ENCODE measurements at places on chromosomes 4 and X.

GRCh38 chr4:56450342-56450741 is 14.3 kb downstream of the PAICS start:
- DNase-seq: no peak

DNA sequence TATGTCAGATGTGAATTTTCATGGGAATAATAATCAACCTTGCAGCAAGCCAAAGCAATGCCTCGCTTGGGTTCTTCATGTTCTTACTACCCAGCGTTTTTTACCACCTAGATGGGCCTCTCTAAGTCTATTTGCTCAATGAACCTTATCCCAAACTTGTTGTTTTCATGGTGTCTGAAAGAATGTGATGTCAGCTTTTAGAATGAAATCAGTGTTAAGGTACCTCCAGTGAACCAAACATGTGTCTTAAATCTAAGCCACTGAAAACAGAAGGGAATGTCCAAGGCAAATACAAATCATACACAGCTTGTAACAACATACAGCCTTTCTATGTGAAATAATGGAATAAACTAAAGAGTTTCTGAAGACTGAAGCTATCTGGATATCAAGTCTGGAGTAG is 6.7 kb downstream of the EPGN start:
- DNase-seq: no peak

DNA sequence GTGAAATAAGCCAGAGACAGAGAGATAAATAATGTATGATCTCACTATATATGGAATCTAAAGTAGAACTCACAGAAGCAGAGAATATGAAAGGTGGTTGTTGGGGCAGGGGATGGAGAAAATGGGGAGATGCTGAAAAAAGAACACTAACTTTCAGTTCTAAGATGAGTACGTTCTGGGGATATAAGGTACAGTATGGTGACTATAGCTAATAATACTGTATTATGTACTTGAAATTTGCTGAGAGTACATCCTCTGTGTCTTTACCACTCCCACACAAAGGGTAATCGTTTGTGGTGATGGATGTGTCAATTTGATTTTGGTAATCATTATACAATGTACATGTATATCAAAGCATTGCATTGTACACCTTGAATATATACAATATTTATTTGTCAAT is 6.6 kb downstream of the FBXL5 start:
- DNase-seq: no peak

GRCh38 chr4:61143461-61143860 is 56.7 kb upstream of the ADGRL3 start:
- no peak for DNase-seq

GRCh38 chr4:16582526-16582925 is 315.9 kb downstream of the LDB2 start:
- DNase-seq: no peak

DNA sequence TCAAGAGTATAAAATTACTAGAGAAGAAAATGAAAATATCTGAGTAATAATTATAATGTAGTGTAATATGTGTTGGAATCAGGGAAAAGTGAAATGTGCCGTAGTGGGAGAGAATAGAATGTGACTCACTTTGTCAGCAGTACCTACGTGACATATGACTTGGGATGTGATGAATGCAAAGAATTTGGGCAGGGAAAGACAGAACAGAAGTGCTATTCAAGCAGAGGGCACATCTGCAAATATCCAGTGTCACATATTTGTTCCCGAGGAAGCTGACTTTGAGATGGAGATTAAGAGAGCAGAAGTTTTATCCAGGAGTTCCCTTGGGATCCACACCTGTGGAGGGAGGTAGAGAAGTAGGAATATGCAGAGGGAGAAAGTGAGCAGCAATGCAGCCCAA is 69.3 kb upstream of the HS3ST1 start:
- DNase-seq: no peak

DNA sequence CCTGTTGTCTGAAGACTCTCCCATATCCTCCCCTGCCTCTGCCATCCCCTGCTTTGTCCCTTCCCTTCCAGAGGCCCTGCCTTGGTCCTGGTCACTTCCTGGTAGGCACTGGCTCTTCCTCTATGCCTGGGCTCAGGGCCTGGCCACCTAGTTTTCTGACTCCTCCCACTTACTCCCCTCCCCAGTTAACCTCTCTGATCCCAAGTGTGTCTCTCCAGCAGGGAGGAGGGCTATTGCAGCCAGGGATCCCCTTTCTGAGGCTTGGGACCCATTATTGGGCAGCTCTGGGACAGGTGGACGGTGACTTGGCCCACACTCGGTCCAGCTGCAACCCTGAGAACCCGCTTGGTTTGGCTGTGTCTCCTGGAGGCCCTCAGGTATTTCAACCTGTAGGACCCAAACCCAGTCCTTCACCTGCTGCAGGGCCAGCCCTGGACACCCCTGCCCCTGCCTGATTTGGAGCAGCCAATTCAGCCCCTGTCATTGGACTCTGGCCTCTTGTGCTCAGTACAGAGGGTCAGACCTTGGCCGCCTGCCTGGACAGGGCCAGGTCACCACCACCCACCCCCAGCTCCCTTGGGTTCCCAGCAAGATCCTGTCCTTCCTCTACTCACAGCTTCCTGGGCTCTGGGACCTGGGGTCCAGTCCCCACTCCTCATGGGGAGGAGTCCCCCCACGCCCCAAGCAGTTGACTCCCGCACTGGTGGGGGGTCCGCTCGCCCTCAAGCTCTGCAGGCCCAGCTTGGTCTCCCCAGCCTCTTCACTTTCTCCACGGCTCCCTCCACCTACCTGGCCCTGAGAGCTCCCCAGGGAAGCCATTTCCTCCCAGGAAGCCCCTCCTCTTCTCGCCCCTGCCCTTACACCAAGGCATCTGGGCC is 1.1 kb upstream of the SH3BP2 start:
- DNase-seq: no peak

GRCh38 chr4:147078875-147079658 is 133.4 kb upstream of the TTC29 start:
- peak; percentile 89 for DNase-seq

- peak; percentile 66 for DNase-seq
Measured at GRCh38 chr4:22850055-22850454, 157.3 kb downstream of the GBA3 start.

DNA sequence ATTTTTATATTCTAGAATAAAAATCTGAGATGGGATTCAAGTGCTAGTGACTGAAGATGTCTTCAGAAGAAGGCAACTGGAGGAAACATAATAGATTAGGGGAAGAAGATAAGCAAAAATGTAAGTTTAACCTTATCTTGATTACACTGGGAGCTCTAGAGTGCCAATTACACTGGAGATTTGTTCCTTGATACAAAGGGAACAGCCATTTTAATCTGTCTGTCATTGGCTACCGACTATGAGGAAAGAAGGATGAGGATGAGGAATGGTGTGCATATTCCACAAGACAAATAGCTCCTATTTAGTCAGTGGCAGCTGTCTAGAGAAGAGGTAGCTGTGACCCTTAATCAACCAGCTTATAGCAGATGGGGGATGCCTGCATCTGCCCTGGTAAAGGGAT is 1034.5 kb upstream of the IGFBP7 start:
- DNase-seq: no peak

GRCh38 chr4:158610790-158611189 is 60.9 kb downstream of the C4orf46 start:
- DNase-seq: no peak

- DNase-seq: no peak
Measured at GRCh38 chr4:36651253-36651652, 369.8 kb downstream of the DTHD1 start.

DNA sequence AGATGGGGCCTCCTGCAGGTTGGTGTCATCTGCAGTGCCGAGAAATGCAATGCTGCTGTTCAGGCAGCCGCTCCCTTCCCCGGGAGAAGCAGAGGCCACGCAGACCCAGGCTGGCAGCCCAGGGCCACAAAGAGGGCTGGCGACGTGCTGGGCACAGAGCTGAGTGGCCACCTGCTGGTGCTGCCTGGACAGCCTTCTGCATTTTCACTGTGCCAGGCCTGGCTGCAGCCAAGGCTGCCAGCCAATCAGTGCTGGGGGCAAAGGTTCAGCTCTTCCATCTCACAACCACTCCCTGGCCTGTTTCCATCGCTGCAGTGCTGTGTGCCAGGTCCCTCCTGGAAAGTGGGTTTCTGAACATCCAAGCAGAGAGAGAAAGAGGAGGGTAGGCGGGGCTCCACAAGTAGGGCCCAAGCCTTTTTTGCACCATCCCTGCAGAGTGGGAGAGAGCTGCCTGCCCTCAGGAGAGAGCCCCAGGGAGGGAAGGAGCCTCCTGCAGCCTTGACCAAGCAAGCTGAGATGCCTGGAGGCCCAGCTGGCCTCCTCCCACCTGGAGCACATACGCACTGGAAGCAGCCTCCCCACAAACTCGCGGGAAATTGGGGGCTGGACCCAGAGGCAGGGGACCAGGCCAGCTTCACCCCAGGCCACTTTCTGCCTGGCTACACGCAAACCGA is 20.1 kb downstream of the ADRA2C start:
- peak; percentile 92 for DNase-seq

DNA sequence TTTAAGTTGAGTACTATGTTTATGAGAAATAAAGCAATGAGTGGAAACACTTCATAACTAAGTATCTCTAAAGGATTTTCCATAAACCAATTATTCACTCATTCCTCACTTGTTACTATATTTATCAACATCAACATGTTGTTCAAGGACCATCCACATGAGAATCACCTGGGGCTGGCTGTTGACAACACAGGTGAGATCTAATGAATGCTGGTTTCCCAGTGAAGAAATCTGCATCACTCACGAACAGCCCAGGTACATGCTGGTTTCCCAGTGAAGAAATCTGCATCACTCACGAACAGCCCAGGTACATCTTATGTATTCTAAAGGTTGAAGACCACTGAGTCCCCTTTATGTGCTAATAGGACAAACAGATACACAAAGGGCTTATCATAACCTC is 32.5 kb downstream of the TSPAN5 start:
- no peak for DNase-seq

- DNase-seq: peak; percentile 15
Measured at GRCh38 chr4:88697141-88697540, 488 bp downstream of the NAP1L5 start.

GRCh38 chr4:64584981-64585557 is 175.8 kb upstream of the TECRL start:
- peak; percentile 14 for DNase-seq

DNA sequence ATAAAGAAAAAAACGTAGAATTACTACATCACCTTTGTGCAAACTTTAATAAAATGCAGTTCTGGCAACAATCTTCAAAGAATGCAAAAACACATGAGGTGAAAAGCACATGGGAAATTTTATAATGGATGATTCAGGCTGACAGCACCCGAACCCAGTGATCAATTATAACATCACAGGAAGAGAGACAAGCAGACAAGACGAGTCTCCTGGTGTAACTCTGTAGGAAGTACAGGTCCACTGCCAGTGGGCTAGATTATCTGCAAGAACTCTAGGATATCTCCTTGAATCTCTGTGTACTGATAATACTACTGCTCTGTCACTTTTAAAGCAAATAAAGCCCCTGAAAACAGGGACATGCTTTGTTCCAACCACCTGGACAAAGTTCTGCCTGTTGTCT is 58.9 kb upstream of the NXF3 start:
- DNase-seq: no peak

DNA sequence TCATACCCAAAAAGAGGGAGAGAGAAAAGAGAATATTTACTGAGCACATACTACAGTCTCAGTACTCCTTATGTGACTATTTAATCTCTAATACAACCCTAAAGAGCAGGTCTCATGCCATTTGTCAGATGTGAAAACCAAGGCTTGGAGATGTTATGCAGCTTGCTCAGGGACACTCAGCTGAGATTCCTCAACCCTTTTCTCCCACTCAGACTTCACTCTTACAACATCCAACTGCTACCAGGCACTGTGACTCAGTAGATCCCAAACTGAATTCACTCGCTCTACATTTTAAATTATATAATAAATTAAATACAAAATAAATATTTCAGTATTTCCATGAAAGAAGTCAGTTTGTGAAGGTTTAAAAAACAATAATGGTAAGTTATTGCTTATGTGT is 53.7 kb downstream of the TSPAN5 start:
- no peak for DNase-seq

GRCh38 chr4:88295656-88296055 is 11.3 kb upstream of the PPM1K start:
- no peak for DNase-seq

GRCh38 chr4:5024673-5025072 is 5.4 kb upstream of the CYTL1 start:
- no peak for DNase-seq

GRCh38 chr4:120491481-120491880 is 424.8 kb upstream of the MAD2L1 start:
- DNase-seq: no peak

DNA sequence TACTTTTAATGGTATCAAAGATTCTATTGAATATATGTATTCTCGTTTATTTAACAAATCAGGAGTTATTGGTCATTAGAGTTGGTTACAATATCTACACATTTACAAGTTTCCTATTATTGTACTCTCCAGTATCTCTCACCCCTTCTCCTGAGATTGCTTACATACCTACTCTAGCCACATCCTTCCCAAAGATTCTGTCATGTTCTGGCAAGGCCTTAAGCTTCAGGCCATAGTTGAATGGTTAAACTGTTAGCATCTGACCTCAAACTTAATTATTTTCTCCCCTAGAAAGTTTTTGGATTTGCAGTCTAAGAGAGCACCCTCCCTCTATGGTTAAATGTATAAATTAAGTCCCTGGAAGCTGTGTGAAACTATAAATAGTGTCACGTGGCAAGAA is 784.2 kb downstream of the GLUD2 start:
- DNase-seq: no peak

- DNase-seq: no peak
Measured at GRCh38 chr4:78863254-78863869, 75.9 kb downstream of the PAQR3 start.

DNA sequence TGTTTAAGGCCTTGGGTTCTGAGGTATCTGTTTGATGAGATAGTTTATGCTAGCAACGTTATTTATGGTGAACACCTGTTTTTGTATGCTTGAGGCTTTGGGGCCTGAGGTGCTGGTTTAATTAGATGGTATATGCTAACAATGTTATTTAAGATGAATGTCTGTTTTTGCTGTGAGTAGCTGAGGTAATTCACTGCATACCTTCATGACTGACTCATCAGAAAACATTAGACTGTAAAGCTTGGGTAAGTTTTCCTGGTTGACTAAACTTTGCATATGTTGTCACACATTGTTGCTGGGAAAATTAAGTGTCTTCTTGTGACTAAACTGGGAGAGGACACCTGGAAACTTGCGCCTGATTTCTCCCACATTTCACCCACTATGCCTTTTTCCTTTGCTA is 1026.6 kb downstream of the RAPGEF2 start:
- no peak for DNase-seq

DNA sequence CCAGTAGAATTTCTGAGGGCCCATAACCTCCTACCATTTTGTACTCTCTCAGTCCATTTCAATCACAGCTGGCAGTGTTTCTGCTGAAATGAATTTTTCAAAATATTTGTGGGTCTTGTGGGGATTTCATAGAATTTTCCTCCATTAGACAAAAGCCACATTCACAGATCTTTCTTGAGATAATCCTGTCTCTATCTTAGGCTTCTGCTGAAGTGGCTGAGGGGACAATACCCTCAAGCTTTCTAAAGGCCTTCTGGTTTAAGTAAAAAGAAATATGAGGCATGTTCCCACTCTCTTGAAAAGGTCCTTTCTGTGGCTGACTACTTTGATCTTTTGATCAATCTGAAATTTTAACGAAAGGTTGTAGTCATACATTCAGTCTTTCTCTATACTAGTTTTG is 1930.0 kb upstream of the AGA start:
- no peak for DNase-seq

All from NCI-H1092 (cell line).